GM23248 (cell line): ENCODE measurements at places on chromosomes 11 and 22. TPM values are rescaled to one million over a fixed set of nuclear protein-coding genes. Genes with fewer than 3 reads are reported as not detected.
A peak's percentile ranks its signal among the peaks of the same experiment; 100 is the strongest.

GRCh38 chr11:17740649-17741235 lies 6.2 kb downstream of the KCNC1 start:
- no peak for DNase-seq

DNA sequence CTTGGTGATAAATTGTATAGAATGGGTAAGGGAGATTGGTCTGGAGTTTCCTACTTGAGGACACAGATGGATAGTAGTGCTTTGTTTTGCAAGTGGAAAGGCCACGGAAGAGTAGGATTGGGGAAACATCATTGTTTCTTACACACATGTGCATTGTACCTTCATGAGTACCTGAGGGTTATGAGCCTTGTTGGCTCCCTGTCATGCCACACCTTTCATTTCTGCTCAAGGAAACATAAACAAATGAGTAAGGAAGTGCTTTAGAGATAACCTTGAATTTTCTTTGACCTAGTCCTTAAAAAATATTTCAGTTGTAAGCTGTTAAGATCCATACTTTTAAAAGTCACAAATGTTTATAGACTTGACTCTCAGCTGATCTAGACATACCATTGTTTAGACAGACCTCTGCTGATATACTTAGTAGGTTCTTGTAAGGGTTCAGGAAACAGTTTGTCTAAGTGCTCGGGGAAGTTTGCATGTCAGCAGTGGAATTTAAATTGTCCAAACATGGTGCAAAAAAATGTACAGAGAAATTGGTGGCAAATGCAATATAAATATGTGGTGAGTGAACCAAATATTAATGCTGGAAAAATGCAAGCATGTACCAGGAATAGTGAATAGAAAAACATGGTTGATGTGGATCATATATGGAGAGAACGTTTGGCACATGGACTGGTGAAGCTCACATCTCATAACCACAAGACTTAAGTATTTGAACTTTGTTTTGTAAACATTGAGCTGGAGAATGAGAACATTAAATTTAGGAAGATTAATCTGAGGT lies 40.9 kb downstream of the GAS2 start:
- DNase-seq: no peak

- no peak for DNase-seq
Measured at GRCh38 chr11:122627745-122628144, 27.8 kb upstream of the UBASH3B start.

GRCh38 chr11:727859-728748 lies 19.2 kb upstream of the TALDO1 start:
- DNase-seq: peak; percentile 98

DNA sequence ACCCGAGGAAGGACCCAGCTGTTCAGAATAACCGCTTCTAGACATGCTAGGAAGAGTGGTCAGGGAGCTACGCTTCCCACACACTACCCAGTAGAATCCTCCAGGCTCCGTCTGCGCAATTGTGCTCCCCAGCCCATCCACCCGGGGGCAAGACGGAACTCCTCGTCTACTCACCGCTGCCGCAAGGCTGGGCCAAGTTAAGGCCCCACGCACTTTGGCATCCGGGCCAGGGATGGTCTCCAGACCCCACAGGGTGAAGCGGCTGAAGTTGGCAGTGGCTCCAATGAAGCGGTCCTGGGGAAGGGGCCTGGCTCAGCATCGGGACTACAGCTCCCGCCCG lies 757 bp downstream of the RNASEH2C start:
- DNase-seq: peak; percentile 79

- DNase-seq: no peak
Measured at GRCh38 chr22:36833073-36833472, 16.2 kb upstream of the PVALB start.

- no peak for DNase-seq
Measured at GRCh38 chr11:86301742-86302091, 323 bp upstream of the HIKESHI start.

- peak; percentile 91 for DNase-seq
Measured at GRCh38 chr22:35838855-35839576, 121.3 kb downstream of the APOL5 start.

GRCh38 chr22:45475063-45475747 lies 27.5 kb upstream of the FBLN1 start:
- DNase-seq: no peak

DNA sequence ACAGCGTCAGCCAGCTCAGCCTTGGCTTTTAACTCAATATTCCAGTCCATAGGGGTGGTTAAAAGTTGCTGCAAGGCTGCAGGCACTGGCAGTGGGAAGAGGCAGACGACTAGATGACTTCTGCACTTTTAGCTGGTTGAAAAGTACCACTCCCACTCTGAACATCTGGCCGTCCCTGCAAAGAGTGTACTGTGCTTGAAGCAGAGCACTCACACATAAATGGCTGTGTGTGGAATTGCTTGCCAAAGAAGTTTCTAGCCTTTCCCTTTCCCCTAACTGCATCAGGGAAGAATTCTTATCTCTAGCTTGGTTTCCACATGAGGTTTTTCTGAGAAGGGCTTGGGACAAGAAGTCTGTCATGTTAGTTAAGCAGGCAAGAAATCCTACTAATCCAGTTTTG lies 5.1 kb upstream of the PHLDB1 start:
- no peak for DNase-seq

- no peak for DNase-seq
Measured at GRCh38 chr11:19644316-19644715, 68.3 kb upstream of the NAV2 start.

DNA sequence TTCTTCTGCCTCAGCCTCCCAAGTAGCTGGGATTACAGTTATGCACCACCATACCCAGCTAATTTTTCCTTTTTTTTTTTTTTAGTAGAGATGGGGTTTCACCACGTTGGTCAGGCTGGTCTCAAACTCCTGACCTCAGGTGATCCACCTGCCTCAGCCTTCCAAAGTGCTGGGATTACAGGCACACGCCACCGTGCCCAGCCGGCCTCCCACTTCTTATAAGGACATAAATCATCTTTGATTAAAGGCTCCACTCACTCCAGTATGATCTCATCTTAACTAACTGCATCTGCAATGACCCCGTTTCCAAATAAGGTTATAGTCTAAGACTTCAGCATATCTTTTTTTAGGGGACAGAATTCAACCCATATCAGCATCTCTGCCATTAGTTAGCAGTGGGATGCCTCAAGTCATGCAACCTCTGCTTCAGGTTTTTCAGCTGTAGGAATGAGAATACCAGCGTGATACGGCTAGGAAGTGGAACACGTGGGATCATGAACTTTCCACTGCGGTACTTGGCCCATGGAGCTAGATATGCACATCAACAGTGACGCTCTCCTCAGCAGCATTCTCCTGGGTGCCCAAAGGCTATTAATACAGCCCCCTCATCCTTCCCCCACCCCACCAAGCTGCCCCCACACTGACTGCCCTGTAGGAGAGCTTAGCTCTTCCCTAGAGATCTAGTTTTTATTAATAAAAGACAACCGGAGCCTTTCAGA lies 41.4 kb downstream of the MCHR1 start:
- peak; percentile 52 for DNase-seq

GRCh38 chr22:37806409-37807333 lies 1.1 kb upstream of the GCAT start:
- DNase-seq: peak; percentile 86

DNA sequence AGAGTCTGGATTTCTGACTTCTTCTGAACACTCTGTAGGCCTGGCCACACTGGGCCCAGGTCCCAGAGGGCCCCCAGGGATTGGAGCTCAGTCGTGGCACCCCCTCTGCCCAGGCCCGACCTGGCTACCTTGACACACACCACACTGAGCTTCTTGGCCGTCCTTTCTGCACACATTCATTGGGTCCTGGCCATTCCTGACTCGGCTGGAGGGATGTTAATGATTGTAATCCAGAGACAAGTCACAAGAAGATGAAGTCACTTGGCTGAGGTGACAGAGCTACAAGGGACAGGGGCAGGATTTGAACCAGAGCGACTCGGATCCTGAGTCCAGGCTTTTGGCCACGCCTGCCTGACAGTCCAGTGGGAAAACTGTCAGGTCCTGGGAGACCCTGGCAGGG lies 23.9 kb upstream of the PDGFB start:
- DNase-seq: no peak

MYH9 gene
- 420 and 453 TPM in 2 replicates for total RNA-seq

PIWIL4 gene
- total RNA-seq: 1.2 and 2.8 TPM in 2 replicates

GNB1L gene
- total RNA-seq: 16.5 and 22.5 TPM in 2 replicates

CBX7 gene
- total RNA-seq: 3.8 and 10.4 TPM in 2 replicates

MMP13 gene
- not detected in 2 replicates for total RNA-seq

EEF1G gene
- 1,322 and 1,677 TPM in 2 replicates for total RNA-seq
